ENCODE measurements at places on chromosomes 2 and 18. TPM values are rescaled to one million over a fixed set of nuclear protein-coding genes. Genes with fewer than 3 reads are reported as not detected.

DNA sequence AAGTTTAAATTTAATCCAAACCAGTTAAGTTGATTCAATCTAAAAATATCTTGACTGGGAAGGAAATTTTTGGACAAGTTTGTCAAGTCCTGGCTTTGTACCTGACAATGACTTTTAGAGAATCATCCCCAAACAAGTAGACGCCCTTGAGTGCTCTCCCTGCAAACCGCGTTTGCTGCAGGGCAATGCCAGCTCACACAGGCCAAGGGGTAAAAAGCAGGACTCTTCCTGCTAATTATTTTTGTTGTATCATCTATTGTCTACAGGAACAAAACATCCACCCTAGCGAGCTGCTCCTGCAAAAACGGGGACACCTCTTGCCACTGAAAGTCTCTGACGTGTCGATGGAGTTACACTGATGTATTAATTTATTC is 10.9 kb downstream of the ID2 start:
- peaks cover 25% of the 10 kb centered on the region for H3K27me3 ChIP-seq
- peaks cover 3% of the 10 kb centered on the region for H3K36me3 ChIP-seq
- H3K4me3 ChIP-seq: no peak overlapping the region
- H3K27ac ChIP-seq: no peak overlapping the region
- peaks cover 4% of the 10 kb centered on the region for H3K4me1 ChIP-seq

DNA sequence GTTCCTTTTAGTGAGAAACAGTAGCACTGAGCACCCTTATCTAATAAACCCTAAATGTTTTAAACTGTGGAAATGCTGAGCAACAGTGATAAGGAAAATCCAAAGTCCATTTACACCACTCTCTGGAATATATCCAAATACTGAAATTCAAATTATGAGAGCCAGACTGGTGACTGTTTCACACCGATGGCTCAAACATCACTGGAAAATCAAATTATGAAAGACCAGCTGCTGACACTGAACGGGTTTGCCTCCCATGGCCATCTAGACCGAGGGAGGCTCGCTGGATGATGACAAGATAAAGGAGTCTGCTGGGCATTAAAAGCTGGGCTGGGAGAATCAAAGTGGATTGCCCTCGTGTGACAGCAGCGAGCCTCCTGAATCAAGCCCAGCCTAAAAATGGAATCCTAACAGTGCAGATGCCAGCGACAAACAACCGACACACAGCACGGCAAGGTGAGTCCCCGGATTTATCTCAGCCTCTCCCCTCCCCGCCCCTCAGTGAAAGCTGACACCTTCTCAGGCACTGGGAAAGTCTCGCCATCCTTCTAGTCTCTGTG is 30.3 kb downstream of the SERPINE2 start:
- no peaks in the 10 kb centered on the region for H3K27me3 ChIP-seq
- DNase-seq: no peak
- H3K4me1 ChIP-seq: peaks cover 14% of the 10 kb centered on the region
- H3K27ac ChIP-seq: no peak overlapping the region

GRCh38 chr2:230878599-230879188 is 14.0 kb downstream of the ITM2C start:
- no peak for DNase-seq
- H3K36me3 ChIP-seq: peaks cover 43% of the 10 kb centered on the region
- peaks cover 50% of the 10 kb centered on the region for H3K4me1 ChIP-seq
- no peaks in the 10 kb centered on the region for H3K27me3 ChIP-seq
- H3K27ac ChIP-seq: peak overlapping the region; percentile 91
- H3K4me3 ChIP-seq: no peak overlapping the region

GRCh38 chr2:47058003-47058931 is 96.8 kb downstream of the STPG4 start:
- H3K4me1 ChIP-seq: peaks cover 29% of the 10 kb centered on the region
- no peak for DNase-seq
- H3K4me3 ChIP-seq: no peak overlapping the region
- peaks cover 24% of the 10 kb centered on the region for H3K36me3 ChIP-seq

DNA sequence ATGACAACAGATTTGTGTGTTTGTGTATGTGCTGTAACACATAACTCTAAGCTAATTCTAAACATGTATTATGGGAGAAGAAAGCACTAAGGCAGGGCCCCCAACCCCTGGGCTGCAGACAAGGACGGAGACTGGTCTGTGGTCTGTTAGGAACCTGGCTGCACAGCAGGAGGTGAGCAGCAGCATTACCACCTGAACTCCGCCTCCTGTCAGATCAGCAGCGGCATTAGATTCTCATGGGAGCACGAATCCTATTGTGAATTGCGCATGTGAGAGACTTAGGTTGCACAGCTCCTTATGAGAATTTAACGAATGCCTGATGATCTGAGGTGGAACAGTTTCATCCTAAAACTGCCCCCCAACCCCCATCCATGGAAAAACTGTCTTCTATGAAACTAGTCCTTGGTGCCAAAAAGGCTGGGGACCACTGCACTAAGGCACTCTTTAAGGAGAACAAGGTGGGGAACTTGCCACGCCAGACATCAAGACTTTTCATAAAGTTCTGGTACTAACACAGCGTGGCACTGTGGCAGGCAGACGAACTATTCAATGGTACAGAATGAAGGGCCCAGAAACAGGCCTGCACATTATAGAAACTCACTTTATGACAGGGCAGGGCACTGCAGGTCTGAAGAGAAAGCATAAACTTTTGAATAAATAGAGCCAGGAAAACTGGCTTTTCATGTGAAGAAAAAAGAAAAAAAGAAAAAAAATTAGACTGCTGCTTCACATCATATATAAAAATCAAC is 14.0 kb downstream of the REEP1 start:
- DNase-seq: no peak
- H3K4me3 ChIP-seq: no peak overlapping the region
- peaks cover 26% of the 10 kb centered on the region for H3K27me3 ChIP-seq
- peaks cover 22% of the 10 kb centered on the region for H3K4me1 ChIP-seq

- DNase-seq: no peak
- no peak overlapping the region for H3K4me3 ChIP-seq
- no peaks in the 10 kb centered on the region for H3K4me1 ChIP-seq
- H3K27ac ChIP-seq: no peak overlapping the region
- H3K27me3 ChIP-seq: no peaks in the 10 kb centered on the region
- H3K36me3 ChIP-seq: no peaks in the 10 kb centered on the region
Observed at GRCh38 chr2:55932843-55933242, 9.3 kb upstream of the EFEMP1 start.

EVA1A gene
- not detected for total RNA-seq

UPP2 gene
- not detected for total RNA-seq

DNA sequence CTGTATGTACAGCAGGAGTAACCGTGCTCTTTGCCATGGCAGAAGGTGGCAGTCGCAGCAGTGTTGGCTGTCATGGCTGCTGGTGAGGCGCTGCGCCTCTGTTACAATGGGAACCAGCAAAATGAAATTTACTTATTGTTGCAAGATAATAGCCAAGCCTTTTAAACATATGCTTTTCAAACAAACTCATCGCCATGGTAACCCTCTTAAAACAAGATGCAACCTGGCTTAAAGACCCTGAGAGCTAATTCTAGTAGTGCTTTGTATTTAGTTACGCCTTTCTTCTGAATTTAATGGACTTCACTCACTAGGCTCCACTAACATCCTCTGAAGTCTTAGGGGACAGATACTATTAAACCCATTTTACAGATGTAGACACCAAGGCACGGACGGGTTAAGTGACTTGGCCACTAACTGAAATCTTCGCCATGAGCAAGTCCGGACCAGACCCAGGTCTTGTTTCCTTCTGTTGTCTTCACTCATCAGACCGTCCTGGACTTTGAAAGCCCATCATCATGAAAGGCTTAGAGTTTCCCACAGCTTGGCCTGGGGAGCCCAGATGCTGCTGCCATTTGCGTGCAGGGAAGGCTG is 111.6 kb upstream of the ODC1 start:
- H3K27me3 ChIP-seq: no peaks in the 10 kb centered on the region
- H3K36me3 ChIP-seq: peaks cover 4% of the 10 kb centered on the region
- H3K27ac ChIP-seq: no peak overlapping the region
- no peak for DNase-seq

LAMA3 gene
- total RNA-seq: 1.4 TPM

GRCh38 chr2:27042159-27042661 is 9.3 kb upstream of the AGBL5 start:
- no peaks in the 10 kb centered on the region for H3K4me1 ChIP-seq
- H3K4me3 ChIP-seq: no peak overlapping the region
- no peak for DNase-seq
- no peak overlapping the region for H3K27ac ChIP-seq
- peaks cover 48% of the 10 kb centered on the region for H3K36me3 ChIP-seq

GRCh38 chr2:19099181-19099580 is 259.2 kb downstream of the OSR1 start:
- no peaks in the 10 kb centered on the region for H3K27me3 ChIP-seq
- no peak overlapping the region for H3K27ac ChIP-seq
- H3K4me1 ChIP-seq: no peaks in the 10 kb centered on the region
- H3K4me3 ChIP-seq: no peak overlapping the region

- H3K27me3 ChIP-seq: no peaks in the 10 kb centered on the region
- DNase-seq: no peak
- H3K4me1 ChIP-seq: no peaks in the 10 kb centered on the region
- H3K36me3 ChIP-seq: no peaks in the 10 kb centered on the region
Observed at GRCh38 chr2:155965415-155966063, 367.0 kb downstream of the NR4A2 start.

HOXD11 gene
- not detected for total RNA-seq

- H3K36me3 ChIP-seq: peaks cover 34% of the 10 kb centered on the region
- peak overlapping the region; percentile 93 for H3K27ac ChIP-seq
- DNase-seq: peak; percentile 83
- H3K4me1 ChIP-seq: peaks cover 95% of the 10 kb centered on the region
- peak overlapping the region; percentile 86 for H3K4me3 ChIP-seq
Observed at GRCh38 chr2:239264838-239265651, 135.8 kb downstream of the HDAC4 start.

SRD5A2 gene
- total RNA-seq: not detected

- peaks cover 67% of the 10 kb centered on the region for H3K36me3 ChIP-seq
- peaks cover 88% of the 10 kb centered on the region for H3K4me1 ChIP-seq
- peak overlapping the region; percentile 46 for H3K27ac ChIP-seq
- H3K27me3 ChIP-seq: no peaks in the 10 kb centered on the region
Observed at GRCh38 chr2:25304321-25304720, 37.4 kb downstream of the DNMT3A start.

TCF7L1 gene
- total RNA-seq: not detected

ASXL3 gene
- total RNA-seq: not detected

YWHAQ gene
- 315 TPM for total RNA-seq

DNA sequence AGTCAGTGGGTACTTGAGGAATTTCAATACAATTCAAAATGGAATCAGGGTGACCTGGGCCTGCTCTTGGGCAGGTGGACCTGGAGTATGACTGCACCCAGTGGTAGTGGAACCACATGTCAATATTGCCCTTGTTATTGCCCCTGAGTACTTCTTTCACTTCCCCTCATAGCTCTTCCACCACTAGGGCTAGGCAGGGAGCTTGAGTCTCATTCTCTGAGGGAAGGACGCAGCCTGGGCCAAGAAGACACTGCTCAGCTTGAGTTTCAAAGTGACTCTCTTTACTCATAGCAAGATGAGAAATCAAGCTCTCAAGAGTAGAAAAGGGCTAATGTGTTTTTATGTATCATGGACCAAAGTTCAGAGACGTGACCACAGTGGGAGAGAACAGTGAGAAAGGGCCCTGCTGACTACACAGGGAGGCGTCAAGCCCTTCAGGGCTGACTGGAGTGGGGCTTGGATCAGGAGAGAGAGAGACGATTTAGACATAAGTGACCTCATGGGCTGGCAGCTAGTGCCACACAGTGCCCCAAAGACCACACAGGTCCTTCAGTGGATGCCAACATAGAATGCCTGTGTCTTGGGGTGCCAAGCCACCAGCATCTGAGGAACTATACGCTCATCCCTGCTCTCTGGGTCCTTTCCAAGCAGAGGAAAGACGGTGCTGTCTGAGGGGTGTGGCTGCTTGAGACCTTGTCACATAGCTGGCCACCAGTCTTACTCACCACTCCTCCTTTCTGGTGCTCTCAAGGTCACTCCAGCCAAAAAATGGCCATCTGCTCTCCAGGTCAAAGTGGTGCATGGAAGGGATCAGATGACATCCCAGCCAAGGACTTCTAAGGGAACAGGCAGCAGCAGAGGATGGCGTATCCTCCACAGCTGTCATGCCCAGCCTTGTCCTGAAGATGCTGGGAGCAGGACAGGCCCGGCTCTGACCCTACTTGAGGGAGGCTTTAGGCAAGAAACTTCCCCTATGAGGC is 13.0 kb downstream of the PTMA start:
- DNase-seq: no peak
- H3K27ac ChIP-seq: no peak overlapping the region
- peaks cover 1% of the 10 kb centered on the region for H3K27me3 ChIP-seq
- no peaks in the 10 kb centered on the region for H3K36me3 ChIP-seq
- H3K4me1 ChIP-seq: peaks cover 9% of the 10 kb centered on the region

KCNK3 gene
- not detected for total RNA-seq

DNA sequence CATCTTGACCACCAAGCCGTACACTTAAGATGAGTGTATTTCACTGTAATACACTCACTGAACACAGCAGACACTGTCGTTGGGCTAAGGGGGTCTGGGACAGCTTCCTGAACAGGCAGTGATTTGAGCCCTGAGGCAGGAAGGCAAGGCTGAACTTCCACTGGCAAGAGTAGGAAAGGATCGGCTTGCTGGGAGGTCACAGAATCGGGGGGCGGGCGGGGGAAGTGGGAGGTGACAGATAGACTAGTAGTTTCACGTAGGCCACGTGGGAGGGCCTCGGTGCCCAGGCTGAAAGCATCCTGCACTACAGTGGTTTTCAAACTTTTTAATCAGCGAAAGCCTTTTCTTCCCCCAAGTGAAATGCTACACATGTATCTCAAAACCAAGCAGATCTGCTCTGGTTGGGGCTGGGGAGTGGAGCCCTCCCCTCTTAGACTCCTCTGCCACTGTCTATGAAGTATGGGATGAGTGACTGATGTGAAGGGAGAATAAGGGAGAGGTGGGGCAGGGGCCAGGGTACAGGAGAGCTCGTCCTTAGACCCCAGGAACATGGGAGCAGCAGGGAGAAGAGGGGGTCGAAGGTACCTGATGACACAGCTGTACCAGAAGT is 8.6 kb downstream of the PARD6G start:
- no peak overlapping the region for H3K4me3 ChIP-seq
- peaks cover 11% of the 10 kb centered on the region for H3K27me3 ChIP-seq
- DNase-seq: peak; percentile 13
- no peaks in the 10 kb centered on the region for H3K4me1 ChIP-seq
- H3K36me3 ChIP-seq: no peaks in the 10 kb centered on the region

GRCh38 chr2:227033471-227034148 is 130.4 kb downstream of the COL4A4 start:
- no peaks in the 10 kb centered on the region for H3K36me3 ChIP-seq
- H3K27ac ChIP-seq: no peak overlapping the region
- H3K27me3 ChIP-seq: peaks cover 23% of the 10 kb centered on the region
- peak; percentile 24 for DNase-seq

DNA sequence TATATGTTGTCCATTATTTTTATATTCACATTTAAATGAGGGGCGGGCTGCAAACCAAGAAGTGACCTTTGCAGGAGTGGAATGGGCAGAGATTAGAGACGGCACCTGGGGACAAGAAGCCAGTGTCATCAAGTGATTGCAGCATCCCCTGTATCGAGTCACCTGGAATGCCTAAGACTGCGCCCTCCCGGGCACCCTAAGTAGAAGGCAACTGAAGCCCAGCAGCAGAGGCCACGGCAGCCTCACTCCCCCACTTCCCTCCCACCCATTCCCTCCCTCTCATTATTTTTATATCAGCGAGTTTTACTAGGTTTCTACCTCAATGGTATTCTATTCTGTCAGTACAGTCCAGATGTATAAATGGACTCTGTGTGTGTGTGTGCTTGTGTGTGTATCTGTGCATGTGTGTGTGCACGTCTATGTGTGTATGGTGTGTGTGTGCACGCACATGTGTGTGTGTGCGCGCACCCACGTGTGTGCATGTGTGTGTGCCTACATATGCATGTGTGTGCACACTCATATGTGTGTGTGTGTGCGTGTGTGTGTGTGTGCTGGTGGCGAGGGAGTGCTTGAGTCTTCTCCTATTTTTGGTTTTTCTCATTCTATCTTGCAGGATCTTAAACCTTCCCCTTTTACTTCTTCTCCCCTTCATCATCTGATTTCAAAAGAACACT is 106.8 kb upstream of the SLC66A3 start:
- no peaks in the 10 kb centered on the region for H3K36me3 ChIP-seq
- H3K4me3 ChIP-seq: no peak overlapping the region
- no peak for DNase-seq
- H3K27ac ChIP-seq: no peak overlapping the region
